Activated CD4-positive, CD25-positive, alpha-beta regulatory T cell (primary cell): ENCODE measurements at places on chromosomes 2 and 18.
A peak's percentile ranks its signal among the peaks of the same experiment; 100 is the strongest.

DNA sequence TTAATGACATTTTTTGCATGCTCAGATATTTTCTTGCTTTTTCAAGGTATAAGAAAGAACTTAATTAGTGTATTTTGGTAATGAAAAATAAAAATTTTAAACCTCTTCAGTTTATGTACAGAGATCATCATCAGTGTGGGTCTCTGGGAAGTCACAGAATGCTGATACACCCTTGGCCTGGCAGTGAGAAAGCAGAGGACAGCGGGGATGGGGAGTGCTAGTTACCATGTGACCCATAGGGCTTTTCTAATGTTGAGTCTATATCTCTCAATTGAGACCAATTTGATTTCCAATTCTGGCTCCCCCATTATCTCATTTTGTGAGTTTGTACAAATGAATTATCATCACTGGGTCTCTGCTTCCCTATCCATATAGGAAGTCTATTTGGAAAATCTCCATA, 305.7 kb downstream of the CYRIA start:
- no peak for DNase-seq

GRCh38 chr2:64012115-64012514, 7.1 kb downstream of the VPS54 start:
- DNase-seq: no peak

GRCh38 chr2:154844513-154844912, 146.0 kb downstream of the KCNJ3 start:
- DNase-seq: no peak

- DNase-seq: no peak
These were observed 405.2 kb downstream of the NCKAP5 start for GRCh38 chr2:133163111-133163510.

GRCh38 chr2:138503087-138503442, 1.5 kb downstream of the SPOPL start:
- DNase-seq: no peak

GRCh38 chr2:142190805-142191204, 60.0 kb upstream of the LRP1B start:
- DNase-seq: no peak

- no peak for DNase-seq
These were observed 1310.8 kb upstream of the CHAC2 start for GRCh38 chr2:52456561-52457377.

DNA sequence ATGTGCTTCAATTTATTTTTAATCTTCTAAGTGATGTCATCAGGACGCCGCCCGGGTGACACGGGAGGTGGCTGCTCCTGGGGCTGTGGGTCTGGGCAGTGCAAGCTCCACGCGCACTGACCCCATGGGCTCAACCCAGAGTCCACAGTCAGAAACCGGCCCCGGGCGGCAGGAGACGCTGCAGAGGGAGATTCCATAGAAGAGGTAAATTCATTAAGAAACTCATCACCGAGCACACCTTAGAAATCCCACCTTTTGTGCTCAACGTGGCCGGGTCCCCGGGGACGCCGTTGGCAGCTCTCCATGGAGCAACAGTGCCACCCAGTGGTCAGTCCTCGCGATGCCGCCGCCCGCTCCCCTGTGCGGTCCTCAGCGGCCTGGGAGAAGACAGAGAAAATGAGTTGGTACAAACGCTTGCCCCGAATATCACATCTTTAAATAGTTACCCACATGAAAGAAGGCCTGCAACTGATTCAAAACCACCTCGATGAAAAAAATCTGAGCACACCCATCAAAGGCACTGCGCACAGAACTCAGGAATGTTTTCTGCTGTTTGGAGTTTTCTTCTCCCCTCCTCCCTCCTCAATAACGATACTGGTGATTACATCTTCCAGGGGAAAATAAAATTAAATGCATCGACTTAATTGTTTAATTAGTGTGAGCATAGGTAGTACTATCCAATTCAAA, 92.6 kb downstream of the CMPK2 start:
- DNase-seq: peak; percentile 32

DNA sequence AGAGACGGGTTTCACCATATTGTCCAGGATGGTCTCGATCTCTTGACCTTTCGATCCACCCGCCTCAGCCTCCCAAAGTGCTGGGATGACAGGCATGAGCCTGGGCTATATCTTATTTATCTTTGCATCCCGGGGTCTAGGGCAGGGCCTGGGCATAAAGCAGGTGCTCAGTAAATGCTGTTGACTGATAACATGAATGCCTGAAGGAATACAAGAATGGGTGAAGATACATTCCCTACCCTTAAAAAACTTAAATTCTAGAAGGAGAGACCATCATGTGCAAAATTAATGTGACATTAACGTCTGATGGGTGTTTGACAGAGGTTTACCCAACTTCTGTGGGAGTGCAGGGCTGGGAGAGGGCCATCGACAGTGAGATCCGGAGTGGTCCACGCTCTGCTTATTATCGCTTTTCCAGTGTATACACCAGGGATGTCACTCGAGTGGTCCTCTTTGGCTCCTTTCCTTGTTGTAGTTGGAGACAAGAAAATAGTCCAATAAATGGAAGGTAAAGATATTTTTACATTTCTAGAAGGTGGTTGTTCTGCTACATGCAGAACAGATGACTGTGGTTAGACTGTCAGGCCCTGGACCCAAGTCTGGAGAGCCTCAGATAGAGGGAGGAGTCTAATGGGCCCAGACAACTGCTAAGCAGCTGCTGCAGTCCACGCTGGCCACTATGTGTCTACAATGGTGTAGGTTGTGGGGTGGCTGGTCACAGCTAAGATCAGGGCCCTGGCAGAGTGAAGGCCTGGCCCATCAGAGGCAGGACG, 131.7 kb downstream of the MYCN start:
- no peak for DNase-seq

DNA sequence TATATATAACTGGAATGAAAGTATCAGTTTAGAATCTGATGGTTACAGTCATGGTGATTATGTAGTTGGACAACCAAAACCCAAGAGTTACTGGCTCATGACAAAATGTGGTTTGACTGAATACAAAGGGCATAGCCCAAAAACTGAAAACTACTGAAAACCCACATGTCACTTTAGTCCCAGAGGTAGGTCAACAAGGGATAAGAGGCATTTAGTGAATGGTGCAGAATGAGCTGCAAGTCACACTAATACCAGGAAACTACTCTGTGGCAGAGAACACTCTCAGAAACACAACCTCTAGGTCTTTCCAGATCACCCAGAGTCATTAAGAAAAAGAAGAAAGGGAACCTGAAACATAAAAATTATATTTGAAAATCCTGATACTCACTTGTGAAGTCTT, 154.5 kb downstream of the AGPS start:
- no peak for DNase-seq

DNA sequence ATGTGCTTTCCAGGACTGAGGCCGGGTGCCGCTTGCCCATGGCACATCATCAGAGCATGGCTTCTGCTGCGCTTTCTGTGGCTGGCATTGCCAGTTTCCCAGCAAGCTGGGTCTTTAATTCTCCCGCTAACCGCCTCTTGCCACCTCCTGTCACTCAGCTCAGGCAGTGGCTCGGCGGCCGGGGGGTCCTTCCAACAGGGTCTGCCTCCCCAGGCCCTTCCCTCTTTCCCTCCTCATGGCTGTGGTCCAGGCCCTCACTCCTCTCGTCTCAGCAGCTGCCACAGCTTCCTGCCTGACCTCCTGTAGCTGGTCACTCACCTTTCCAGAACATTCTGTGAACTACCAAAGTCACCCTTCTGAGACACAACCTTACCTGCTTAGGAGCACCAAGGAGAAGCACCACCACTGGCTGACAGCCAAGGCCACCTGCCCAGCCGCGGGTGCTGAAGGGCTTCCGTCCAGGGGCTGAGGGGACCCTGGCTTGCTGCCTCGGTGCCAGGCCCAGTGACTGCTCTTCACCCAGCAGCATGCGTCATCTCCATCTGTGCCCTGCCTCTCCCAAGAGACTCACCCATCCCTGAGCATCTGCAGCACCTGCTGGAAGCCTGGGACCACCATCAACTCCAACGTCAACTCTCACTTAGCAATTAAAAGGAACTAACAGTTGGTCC, 22.6 kb downstream of the CHMP1B start:
- DNase-seq: no peak

GRCh38 chr18:32389858-32390257, 80.8 kb downstream of the GAREM1 start:
- no peak for DNase-seq

GRCh38 chr18:42675810-42676209, 439.7 kb downstream of the RIT2 start:
- no peak for DNase-seq

DNA sequence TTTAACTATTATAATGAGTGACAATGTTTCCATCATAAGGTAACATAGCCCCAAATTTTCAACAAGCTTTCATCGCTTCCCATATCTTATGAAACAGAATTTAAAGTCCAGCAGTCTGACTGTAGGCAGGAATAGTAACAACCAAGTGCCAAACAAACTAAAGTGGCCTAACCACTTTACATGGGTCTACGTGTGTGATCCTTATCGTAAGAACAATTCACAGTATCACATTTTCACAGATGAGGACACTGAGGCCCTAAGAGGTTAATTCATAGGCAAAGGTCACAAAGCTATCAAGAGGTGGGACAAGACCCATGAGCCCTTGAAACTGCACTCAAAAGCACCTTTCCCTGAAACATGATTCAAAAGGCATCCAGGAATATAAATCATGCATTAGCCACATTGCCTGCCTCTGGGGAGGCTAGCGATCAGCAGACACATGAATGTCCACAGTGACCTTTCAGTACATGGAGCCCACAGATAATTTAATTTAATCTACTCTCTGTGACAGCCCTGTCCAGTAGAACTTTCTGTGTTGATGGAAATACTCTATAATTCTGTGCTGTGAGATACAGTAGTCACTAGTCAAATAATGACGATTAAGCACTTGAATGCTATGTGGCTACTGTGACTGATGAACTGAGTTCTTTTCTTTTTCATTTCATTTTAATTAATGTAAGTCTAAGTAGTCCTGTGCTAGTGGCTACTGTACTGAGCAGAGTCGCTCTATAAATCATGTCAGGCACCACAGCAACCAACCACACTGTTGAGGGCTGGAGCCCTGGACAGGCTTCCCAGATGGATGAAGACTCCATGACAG, 30.3 kb downstream of the KIDINS220 start:
- DNase-seq: no peak

GRCh38 chr2:238513346-238513745, 86.6 kb downstream of the ASB1 start:
- DNase-seq: no peak

DNA sequence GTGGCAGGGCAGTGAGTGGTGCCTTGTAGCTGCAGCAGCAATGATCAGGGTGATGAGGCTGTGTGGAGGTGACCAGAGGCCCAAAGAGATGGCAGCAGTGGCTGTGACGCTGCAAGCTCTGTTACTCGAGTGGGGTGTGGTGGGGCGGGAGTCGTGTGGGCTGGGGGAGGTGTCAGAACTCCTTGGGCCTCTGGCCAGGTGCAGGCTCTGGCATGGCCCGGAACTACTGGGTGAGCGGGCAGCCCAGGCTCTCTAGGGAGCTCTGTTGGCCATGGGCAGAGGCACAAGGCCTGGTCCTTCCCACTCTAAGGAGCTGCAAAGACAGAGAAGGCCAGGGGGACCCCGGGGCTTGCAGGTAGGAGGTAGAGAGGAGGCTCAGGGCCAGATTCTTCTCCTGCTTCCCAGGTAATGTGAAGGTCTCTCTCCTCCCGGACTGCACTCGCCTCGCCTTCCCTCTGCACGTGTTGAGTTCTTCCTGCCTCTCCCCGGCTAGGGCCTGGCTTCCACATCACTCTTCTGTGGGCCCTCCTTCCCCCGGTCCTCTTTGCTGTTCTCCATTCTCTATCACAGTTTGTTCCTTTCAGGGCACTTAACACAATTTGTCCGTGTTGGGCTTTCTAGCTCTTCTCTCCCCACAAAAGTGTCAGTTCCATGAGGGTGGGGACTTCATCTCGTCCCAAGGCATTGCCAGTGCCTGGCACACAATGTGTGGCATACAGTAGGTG, 114.8 kb downstream of the MCFD2 start:
- no peak for DNase-seq

DNA sequence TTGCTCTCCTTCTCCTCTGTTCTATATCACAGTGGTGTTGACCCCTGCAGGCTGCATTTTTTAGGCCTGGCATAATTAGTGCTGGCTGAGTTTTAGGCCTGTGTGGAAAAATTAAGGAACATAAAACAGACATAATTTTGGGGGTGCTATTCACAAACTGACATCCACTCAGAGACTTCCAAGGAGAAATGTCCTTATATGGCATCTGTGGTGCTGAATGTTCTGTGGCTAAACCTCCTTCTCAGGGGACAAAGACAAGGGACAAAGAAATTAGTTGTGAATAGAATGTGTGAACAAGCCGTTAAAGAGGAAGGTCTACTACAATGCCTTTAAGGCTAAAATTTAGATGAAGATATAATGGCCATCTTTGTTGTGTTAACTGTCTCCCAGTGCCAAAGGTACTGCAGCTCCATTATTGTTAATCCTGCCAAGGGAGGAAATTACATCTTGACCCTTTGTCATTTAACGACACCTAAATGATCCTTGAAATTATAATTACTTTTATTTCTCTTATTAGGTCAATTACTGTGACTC, 870.0 kb upstream of the CHAC2 start:
- no peak for DNase-seq

- no peak for DNase-seq
These were observed 92.1 kb downstream of the IRS1 start for GRCh38 chr2:226707499-226707898.

DNA sequence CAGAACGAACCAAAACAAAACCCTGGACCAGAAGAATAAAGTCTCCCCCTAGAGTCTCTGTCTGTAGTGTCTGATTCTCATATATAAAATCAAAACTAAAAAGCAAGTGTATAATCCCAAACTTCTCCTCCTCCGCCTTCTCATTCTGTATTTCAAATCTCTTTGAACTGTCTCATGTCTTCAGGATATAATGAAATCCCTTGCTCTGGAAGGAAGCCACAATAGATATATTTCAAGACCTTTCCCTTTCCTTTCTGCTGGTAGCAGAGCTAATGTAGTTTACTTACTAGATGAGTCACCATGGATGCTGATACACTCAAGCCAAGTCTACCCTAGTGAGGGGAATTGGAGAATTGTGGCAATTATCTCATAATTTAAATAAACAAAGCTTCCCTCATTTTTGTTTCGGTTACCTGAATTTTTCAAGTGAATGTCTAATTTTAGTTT, 33.5 kb upstream of the CCDC93 start:
- no peak for DNase-seq

- DNase-seq: no peak
These were observed 122.5 kb downstream of the MAIP1 start for GRCh38 chr2:200077838-200078237.

DNA sequence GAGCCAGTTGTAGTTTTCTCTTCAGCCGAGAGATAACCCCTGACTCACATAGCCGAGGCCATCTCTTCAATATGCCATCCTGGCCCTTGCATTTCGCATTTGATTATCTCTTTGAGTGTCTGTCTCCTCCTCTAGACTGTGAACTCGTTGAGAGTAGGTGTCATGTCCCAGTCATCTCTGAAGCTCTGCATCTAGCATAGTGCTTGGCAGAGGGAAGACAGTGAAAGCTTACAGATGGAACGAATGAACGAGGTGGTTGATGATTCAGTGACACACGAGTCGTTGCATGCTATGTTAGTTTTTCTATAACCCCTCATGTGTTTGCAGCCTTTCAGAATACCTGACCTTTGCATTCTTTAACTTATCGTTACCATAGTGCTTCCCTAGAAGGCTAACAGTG, 59.9 kb upstream of the CYRIA start:
- no peak for DNase-seq
